ENCODE measurements at places on chromosomes 3 and 15.

GRCh38 chr15:25690673-25691543 is 172.2 kb downstream of the ATP10A start:
- DNase-seq: no peak

DNA sequence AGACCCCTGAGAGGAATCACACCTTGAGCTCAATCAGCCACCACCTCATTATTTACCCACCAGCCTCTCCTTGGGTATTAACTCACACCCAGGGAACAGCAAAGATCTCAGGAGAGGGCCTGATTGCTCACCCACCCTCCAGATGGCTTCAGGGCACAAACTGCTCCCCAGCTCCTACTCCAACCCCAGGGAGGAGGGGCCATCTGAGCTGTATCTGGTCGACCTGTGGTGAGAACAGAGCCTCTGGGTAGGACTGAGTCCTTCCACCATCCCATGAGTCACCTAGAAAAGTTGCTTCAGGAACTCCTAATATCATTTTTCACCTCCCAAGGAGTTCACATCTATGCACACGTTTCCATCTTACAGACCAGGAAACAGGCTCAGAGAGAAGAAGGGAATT is 44.8 kb upstream of the HES1 start:
- no peak for DNase-seq

DNA sequence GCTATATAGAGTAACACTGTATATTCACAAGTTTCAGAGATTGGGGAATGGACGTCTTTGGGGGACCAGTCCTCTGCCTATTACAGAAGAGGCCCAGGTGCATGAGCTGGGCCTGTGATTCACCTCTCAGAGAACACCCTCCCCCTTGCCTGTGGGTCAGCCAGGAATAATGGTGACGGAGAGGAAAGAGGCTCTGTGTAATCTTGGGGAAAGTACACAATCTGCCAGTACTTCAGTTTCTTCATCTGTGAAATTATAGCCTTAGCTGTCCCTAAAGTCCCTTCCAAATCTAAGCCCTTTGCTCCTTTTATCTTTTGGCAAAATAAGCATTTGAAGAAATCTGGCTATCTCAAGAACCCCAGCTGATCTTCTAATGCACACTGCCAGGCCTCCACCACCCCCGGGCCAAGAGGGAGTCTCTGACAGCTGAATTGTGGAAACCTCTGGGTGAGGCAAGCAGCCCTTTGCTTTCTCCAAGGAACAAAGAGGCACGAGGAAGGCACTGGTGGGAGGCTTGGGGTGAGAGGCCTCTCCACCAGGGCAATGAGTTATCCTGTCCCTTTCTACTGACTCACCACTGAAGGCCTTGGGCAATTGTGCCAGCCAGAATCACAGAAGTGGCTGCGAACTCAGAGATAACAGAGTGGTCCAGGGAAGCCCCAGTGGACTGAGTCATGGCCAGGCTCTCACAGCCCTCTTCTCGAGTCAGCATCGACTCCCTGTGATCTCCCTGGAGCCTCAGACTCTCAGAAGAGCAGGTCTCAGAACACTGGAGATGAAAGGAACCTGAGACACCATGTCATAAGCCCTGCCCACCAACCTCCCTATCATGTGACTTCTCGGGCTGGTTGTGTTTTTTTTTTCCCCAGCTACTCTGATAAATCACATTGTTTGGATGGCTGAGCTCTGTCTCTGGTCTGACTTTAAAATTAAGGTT is 31.8 kb downstream of the CCNL1 start:
- DNase-seq: no peak

DNA sequence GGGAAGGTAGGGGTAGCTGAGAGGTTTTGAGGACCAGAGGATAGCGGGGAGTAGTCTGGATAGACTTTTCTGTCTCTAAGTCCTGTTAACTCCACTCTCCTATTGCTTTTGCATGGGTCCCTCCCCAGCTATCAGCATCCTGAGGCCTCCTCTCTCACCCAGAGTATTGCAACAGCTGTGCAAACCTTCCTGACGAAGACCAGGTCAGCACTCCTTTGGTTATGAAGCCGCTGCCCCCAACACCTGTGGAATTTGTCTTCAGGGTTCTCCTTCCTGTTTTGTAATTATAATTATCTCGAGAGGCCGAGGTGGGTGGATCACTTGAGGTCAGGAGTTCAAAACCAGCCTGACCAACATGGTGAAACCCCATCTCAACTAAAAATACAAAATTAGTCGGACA is 24.8 kb downstream of the TYRO3 start:
- peak; percentile 4 for DNase-seq

- no peak for DNase-seq
These were observed 69.7 kb downstream of the XXYLT1 start for GRCh38 chr3:195201295-195201694.

- no peak for DNase-seq
These were observed 103.7 kb upstream of the CD96 start for GRCh38 chr3:111438283-111438682.
